ENCODE measurements at places on chromosomes 4 and X.
A peak's percentile ranks its signal among the peaks of the same experiment; 100 is the strongest.

GRCh38 chrX:68411729-68412128 lies 21.6 kb downstream of the OPHN1 start:
- no peak for DNase-seq

DNA sequence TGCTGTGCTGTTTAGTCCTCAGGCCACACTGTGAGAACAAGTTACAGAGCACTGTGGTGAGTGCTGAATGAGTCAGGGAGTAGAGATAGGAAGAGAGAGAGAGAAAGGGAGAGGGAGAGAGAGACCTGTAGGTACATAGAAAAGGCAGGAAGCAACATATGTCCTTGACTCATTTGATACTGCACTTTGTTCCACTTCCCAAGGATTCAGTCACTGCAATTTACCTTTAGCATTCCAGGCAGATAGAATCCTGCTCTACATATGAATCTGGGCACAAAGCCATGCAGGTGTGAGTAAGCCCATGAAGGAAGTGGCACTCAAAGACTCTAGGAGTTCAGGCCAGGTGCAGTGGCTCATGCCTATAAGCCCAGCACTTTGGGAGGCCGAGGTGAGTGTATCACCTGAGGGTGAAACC lies 1.0 kb upstream of the DAPP1 start:
- no peak for DNase-seq

GRCh38 chr4:79177388-79177787 lies 148.5 kb downstream of the NAA11 start:
- DNase-seq, result no peak

- no peak for DNase-seq
Observed at GRCh38 chr4:106809076-106809475, 227.0 kb downstream of the DKK2 start.

- DNase-seq, result no peak
Observed at GRCh38 chr4:85774000-85774399, 299.1 kb downstream of the ARHGAP24 start.

GRCh38 chr4:186904101-186904500 lies 180.4 kb upstream of the FAT1 start:
- DNase-seq, result no peak

- DNase-seq, result no peak
Observed at GRCh38 chr4:140757232-140757630, 1.0 kb upstream of the TBC1D9 start.

- DNase-seq, result no peak
Observed at GRCh38 chrX:97790850-97791249, 907.1 kb downstream of the RPA4 start.

DNA sequence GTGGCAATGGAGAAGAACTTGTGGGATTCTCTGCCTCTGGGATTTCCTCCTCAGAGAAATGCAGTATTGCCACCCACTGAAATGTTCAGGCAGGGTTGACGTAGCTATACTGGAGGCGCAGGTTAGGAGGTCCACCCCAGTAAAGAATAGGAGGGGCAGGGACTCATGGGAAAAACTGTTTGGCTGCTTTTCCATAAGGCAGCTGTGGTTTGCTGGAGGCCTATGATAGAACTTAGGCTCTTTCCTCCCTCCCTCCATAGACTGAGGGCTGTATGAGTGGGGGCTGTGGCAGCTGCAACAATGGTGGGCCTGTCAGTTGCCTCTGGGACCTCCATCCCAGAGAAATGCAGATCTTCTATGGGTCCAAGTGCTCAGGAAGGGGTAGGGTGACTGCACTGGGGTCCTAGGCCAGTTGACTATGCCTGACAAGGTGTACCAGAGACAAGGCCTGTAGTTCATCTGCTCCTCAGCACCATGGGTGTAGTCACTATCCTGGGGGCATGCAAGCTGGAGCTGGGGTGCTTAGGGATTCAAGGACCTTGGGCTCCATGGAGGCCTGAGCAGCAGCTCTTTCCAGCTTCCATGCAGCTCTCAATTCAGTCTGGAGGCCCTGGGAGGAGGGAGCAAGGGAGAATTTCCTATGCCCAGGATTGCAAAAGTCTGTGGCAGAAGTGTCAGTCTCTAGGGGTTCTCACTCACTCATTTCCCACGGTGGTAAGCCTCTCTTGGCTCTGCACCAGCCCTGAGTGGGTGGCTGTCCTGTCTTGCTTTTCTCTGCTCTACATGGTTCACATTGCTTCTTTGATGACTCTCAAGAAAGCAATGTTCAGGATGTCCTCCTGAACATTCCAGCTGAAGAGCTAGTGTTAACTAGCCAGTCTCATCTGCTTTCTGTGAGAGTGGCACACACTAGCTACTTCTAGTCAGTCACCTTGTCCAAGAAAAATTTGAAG lies 353.0 kb downstream of the IDS start:
- no peak for DNase-seq

DNA sequence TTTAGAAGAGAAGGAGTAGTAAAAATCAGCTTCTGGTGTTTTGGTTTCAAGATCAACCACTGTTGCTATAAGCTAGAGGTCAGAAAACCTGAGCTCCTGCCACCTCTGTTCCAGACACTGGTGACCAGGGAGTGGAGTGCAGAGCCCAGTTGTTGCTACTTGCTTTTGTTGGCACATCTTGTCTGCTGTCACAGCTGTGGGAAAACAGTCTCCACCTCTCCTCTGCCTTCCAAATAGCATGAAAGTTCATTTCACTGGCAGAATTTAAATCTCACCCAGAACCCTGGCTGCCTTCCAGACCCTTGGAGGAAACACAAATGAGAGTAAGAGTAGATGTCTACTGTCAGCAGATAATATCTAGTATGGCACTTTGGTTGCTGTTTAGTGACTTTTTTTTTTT lies 297.5 kb upstream of the KLF3 start:
- DNase-seq, result no peak

DNA sequence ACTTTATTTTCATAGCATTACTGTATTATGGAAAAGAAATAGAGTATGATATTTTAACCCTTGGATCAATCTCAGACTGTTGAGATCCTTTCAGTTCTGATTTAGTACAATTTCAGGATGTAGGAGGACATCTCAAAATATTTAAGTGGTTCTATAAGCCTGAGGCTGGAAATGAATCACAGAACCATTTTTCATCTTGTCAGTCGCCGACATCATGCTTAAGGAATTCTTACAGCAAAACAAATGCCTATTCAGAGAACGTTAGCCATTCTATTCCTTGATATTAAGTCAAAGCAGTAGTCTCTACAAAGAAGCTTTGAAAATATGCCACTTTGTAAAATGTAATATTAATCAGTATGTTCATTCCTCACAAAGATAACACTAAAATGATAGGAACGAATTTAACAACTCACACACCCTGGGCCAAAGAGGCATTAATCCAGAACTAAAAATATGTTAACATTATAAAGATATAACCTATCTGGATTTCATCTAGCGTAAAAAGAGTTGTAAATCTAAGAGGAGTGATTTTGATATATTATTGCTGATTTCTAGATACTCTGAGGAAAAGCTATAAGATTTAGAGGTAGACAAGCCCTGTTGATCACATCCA lies 152.0 kb downstream of the GASK1B start:
- DNase-seq, result no peak

DNA sequence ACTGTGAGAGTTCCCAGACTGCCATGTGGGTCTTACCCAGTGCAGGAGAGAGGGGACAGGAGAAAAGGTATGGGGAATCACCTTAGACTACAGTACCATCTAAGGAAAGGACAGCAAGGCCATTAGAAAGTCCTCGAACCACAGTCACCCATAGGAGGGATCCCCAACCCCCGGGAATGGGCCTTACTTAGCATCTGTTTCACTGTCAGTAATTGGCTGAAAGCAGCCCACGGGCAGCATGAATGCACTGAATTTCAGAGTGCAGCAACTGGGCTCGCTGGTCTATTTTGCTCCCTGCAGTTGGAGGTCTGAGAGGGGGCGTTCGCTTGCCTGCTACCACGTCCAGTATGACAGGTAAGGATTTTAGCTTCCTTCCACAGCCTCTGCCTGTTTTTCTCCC lies 50.4 kb upstream of the KLHL8 start:
- DNase-seq, result no peak

DNA sequence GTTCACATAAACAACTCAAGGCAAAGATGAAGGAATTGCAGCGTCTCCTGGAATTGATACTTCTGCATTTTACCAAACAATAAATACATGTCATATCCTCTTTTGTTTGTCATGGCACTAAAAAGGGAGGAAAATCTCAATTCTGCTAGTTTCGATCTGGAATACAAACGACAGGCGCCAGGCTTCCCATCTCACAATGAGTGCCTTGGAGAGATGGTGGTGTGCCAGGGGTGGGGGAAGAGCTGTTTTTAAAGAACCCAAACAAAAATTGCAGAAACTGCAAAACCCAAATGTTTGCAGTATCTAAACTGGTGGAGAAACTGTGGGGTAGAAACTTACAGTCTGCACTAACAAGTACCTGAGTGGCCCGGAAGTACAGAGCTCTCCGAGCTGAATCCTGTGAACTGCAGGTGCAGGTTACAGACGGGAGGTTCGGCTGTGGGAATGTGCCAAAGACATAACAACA lies 53.0 kb upstream of the KLF3 start:
- DNase-seq, result no peak

DNA sequence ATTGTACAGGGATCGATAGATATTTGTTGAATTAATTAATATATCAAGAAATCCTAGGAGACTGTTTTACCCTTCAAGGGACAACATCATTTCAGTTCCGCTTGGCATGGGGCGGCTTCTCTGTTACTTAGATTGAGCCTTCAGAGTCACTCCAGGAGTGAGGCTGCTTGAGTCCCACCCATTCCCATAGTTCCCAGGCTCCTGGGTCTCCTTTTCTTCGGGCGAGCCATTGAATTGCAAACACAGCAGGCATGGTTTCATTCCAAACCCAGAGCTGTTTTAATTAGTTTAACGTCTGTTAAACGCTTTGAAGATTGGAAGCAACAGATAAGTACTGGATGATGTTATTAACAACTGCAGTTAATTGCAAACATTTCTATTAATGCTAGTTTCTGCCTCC lies 571 bp upstream of the EDA start:
- DNase-seq, result no peak

GRCh38 chr4:98467627-98468072 lies 190.8 kb downstream of the TSPAN5 start:
- DNase-seq, result peak; percentile 52

- no peak for DNase-seq
Observed at GRCh38 chr4:123020285-123020684, 97.9 kb upstream of the NUDT6 start.

Measured in GM19239 (cell line).